ENCODE measurements at places on chromosomes 16 and 17.

GRCh38 chr16:1008085-1008484 is 26.5 kb downstream of the SOX8 start:
- no peak for DNase-seq

- no peak for DNase-seq
Measured at GRCh38 chr16:49456763-49457162, 83.2 kb downstream of the C16orf78 start.

DNA sequence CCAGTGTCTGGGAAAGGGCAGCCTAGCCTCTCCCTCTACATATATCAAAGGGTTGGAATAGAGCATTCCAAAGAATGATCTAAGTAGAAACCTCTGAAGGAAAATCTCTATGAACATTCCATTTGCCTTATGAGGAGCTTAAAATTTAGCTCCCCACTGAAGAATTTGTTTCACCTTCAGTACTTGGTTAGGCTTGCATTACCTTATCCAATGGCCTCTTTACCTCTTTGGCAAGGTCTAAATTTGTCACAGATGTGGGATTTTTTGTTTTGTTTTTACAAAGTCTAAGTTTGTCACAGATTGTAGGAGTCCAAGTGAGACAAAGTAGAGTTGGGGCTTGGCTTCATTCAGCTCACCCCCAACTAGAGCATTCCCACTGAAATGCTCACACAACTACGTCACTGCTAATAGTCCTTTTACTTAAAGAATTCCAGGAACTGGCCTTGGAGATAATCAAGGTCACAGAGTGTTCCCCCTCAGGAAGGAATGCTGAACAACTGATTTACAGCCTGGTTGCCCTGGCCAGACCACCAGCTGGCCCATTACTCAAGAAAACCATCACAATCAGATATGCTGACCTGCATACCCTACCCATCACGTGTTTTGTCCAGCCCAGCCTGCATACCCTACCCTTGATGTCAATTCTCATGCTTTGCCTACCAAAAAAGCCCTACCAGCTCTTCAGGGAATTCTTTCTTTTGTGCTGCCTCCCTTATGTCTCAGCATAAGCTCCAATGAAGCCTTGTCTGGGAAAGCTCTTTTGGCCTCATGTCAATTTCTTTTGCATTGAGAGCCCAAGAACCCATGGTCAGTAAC is 26.5 kb upstream of the PPM1D start:
- no peak for DNase-seq

GRCh38 chr16:50769-51591 is 2.4 kb downstream of the POLR3K start:
- no peak for DNase-seq

GRCh38 chr17:77467521-77467920 is 326.8 kb downstream of the SEC14L1 start:
- DNase-seq: no peak

DNA sequence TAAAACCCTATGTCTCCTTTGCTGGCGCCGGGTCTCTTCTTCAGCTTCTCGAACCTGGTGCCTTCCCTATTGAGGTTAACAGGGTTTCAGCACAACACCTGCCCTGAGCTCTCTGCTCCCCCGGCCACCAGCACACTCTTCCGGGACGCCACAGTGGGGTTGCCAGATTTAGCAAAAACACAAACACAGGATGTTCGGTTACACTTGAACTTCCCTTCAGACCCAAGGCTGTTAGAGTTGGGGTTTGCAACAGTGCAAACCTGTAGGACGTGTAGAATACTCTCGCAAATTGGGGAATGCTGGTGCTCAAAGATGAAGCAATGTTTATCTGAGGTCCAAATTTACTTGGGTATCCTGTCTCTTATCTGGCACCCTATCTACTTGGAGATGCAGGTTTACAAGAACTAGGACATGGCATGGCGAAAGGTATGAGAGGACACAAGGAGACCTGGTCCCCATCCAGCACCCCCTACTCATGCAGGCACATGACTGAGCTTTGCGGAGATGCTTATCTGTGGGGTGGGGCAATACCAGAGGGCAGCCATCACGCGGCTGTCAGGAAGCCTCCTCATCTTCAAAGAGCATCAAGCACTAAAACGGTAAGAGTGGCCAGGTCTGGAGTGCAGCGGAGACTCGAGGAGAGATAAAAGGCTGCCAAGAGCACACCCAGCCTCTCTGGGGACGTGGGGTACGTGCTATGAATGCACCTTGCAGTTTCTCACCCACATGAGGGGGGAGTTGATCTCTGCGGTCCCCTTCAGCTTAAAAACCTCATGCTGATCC is 52.8 kb downstream of the SDK2 start:
- DNase-seq: no peak

DNA sequence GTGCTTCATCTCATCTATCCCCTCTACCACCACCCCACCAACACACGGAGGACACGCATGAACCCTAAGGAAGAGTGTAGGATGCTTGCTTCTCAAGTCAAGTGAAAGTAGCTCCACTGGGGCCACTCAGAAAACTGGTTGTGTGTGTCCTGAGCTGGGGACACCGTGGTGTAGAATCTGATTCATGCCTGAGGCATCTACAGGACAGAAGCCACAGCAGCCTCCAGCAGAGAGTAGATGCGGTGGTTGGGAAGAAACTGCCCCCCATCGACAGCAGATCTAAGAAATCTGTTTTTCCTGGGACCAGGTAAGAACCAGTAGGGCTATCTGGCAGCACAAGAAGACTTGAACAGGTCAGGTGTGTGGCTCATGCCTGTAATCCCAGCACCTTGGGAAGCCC is 51.9 kb upstream of the HLF start:
- no peak for DNase-seq

DNA sequence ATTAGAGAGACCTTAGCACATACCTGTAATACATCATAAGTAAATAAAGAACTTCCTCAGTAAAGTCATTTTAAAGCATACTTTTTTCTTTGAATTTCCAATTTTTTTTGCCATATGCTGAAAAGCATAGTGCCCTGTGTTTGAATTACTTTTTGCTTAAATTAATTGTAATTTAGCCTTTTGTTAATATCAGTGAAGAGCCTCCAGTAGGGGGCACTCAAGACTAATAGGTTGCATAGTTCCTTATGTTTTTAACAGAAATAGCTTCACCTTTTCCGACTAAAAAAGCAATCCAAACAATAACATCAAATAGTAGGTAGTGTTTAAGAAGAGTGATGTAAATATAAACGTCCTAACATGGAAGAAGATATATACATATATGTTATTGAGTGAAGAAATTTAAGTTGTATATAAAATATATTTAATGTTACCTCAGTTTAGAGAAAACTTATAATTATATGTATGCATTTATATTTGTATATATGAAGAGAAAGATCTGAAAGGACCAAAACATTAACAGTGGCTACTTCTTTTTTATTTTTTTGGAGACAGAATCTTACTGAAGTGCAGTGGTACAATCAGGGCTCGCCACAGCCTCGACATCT is 18.6 kb downstream of the RAD51C start:
- DNase-seq: peak; percentile 28

DNA sequence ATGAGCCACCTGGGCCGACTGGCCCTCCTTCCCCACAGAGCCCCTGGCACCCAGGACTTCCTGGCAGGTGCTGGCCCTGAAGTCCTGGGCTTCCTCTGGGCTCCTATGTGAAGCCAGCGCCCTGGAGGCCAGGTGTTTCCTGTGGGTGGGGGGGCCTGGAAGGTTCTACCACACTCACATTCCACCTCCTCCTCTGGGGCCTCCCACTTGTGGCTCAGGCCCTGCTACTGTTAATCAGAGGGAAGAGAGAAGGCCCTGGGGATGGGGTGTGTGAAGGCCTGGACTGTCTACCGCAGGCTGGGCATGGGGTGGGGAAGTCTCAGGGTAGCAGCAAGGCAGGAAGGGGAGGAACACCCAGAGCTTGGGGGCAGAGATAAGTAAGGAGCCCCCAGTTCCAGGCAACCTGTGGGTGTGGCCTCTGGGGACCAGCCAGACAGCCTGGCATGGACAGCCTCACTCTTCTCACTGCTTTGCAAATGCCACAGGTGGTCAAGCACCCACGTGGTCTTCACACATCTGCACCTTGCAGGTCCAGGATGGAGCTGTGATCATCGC is 111.9 kb upstream of the TNRC6C start:
- DNase-seq: no peak

- no peak for DNase-seq
Measured at GRCh38 chr17:17151055-17151454, 55.1 kb downstream of the PLD6 start.

- no peak for DNase-seq
Measured at GRCh38 chr16:54405478-54405877, 118.9 kb upstream of the IRX3 start.

DNA sequence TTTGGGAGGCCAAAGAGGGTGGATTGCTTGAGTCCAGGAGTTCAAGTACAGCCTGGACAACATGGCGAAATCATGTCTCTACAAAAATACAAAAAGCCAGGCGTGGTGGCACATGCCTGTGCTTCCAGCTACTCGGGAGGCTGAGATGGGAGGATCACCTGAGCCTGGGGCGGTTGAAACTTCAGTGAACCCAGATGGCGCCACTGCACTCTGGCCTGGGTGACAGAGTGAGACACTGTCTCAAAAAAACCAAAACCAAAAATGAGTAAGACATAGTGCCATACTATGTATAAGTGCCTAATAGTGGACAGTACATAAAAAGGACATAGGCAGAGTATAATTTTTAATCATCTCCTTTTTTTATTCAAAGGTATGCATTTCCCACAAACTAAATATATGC is 4.0 kb downstream of the CTC1 start:
- no peak for DNase-seq

- DNase-seq: no peak
Measured at GRCh38 chr16:62450291-62450690, 414.1 kb upstream of the CDH8 start.

DNA sequence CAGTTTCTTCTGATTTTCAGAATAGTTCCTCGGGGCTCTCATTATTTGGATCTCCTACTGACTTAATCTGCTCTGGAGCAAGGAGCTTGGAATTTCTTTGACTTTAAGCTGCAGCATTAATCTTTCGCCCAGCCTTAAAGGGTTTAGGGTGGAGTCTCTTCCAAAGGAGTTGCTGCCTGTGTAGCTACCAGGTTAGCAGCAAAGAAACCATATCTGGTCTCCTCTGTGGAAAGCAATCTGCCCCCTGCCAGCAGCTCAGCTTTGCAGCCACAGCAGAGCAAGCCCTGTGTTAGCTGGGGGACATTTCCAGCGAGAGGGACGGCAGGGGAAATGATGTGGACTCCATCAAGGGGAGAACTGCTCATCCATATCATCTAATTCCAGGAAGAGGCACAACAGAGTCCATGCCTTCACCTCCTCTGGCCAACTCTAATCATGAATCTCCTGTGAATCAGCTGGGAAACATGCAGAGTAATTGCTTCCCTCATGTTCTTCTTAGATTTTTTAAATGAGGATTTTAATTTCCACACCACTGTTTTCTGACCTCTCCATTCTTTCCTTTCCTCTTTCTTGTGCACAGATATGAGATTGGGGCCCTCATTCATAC is 827.6 kb upstream of the CA10 start:
- no peak for DNase-seq

- DNase-seq: no peak
Measured at GRCh38 chr17:49795372-49795771, 6.9 kb downstream of the KAT7 start.

DNA sequence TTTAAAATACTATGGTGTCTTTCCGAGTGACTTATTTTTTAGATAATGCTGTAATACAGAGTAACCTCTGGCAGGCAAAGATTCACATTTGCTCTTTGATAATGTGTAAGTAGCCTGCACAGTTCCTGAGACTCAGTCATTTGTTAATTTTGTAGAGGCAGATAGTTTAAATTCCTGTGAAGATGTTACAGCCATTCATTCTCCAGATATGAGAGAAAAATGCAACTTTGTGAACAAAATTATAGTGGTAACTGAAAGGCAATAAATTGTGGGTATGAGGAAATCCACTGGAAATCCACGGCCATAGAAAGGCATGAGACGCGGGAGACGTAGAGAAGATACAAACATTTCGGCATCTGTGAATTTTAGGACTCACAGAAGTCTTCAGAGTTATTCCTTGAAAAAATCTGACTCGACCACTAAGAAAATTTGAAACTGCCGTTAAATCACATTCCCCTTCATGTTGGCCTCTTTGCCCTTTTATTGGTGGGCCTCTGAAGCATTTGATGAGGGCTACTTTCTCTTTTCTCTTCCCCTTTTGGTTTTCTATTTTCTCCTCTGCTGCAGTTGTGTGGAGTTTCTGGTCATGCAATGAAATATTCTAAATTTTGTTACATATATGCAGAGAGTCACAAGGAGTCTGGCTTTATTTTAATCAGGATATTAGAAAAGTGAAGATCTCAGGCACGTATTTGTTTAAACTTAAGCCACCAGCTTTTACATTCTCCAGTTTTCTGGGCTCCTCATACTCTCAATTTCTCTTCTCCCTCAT is 18.8 kb downstream of the HS3ST3A1 start:
- DNase-seq: no peak

- no peak for DNase-seq
Measured at GRCh38 chr16:9248162-9248561, 156.7 kb downstream of the HAPSTR1 start.

- no peak for DNase-seq
Measured at GRCh38 chr17:55271958-55272710, 7.4 kb downstream of the HLF start.

DNA sequence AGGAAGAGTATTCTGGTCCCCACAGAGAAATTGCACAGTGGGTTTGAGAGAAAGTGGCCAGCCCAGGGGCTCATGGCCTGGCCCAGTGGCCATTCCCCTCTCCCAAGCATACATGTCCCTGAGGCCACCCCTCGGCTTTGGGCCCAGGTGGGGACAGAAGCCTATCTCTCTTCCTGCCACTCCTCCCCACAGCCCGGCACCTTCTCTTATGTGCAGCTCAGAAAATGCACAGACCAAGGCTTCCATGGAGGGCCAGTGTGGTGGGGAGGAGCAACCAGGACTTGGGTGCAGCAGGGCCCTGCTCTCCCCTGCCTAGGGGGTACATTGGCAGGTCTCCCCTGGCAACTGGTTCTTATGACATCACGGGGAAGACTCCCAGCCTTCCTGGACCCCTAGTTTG is at the start of gene C16orf90:
C16orf90 (minus strand) TSS at position 314 of the 400 bp plus-strand sequence; CDS start at position 246, 68 bp downstream.
- no peak for DNase-seq

DNA sequence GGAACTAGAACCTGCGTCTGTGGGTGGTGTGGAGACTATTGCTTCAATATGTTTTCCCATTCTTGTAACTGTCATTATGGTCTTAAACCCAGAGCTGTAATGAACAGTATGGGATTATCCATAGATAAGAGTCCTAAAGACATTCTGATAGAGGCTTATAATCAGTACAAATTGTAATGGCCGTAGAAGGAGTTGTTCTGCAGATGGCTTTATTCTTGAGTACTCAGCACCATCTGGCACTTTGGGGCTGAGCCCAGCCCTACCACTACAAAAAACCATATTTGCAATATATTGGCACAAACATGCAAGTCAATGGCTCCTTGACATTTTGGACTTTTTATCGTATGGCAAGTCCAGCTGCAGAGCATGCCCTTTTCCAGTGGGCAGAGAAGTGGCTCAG is 150.0 kb downstream of the HS3ST4 start:
- DNase-seq: no peak

Data from GM13977 (cell line).